ENCODE measurements at places on chromosomes 16 and 17.
A peak's percentile ranks its signal among the peaks of the same experiment; 100 is the strongest.

DNA sequence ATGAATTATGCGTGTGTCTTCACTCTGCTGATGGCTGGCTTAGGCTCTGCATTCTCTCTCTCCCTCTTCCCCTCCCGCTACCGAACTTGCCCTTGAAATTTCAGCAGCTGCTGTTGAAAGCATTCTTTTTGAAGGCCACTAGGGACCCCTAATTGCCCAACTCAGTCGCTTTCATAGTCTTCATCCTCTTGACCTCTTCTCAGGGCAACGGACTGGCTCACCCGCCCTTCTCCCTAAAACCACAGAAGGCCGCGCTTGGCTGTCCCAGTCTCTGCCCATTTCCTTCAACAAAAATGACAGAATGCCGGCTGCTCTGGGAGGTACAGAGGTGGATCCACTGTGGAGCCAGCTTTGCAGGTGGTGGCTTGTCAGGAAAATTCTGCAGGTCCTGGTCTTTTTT is 21.0 kb upstream of the FMNL1 start:
- no peak for DNase-seq

DNA sequence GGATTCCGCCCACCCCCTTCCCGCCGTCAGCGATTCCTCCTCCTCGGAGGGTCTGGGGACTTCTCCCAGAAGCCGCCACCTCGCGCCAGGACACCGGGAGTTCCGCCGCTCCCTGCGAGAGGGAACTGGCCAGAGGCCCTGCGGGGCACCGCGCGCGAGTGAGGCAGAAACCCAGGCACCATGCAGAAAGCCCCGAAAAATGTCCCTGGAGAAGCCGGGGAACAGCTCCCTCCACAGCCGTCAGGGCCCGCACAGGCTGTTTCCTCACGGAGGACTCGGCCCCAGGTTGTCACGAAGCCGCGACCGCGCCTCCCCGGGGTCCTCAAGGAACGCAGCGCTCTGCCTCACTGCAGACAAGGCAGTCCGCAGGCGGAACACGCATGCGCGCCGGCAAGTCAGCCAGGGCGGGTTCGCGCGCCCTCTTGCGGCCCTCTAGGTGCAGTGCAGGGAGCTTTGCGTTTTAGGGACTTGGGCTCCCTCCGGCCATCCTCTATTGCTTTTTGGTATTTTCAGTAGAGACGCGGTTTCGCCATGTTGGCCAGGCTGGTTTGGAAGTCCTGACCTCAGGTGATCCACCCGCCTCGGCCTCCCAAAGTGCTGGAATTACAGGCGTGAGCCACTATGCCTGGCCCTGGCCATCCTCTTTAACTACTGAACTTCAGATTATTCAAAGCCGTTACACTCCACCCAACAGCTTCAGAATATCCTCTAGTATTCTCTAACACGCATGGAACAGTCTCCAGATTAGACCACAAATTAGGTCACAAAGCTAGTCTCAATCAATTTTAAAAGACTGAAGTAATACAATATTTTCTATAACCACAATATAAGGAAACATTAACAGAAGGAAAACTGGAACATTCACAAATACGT is 20.3 kb upstream of the ZNF287 start:
- peak; percentile 91 for DNase-seq

DNA sequence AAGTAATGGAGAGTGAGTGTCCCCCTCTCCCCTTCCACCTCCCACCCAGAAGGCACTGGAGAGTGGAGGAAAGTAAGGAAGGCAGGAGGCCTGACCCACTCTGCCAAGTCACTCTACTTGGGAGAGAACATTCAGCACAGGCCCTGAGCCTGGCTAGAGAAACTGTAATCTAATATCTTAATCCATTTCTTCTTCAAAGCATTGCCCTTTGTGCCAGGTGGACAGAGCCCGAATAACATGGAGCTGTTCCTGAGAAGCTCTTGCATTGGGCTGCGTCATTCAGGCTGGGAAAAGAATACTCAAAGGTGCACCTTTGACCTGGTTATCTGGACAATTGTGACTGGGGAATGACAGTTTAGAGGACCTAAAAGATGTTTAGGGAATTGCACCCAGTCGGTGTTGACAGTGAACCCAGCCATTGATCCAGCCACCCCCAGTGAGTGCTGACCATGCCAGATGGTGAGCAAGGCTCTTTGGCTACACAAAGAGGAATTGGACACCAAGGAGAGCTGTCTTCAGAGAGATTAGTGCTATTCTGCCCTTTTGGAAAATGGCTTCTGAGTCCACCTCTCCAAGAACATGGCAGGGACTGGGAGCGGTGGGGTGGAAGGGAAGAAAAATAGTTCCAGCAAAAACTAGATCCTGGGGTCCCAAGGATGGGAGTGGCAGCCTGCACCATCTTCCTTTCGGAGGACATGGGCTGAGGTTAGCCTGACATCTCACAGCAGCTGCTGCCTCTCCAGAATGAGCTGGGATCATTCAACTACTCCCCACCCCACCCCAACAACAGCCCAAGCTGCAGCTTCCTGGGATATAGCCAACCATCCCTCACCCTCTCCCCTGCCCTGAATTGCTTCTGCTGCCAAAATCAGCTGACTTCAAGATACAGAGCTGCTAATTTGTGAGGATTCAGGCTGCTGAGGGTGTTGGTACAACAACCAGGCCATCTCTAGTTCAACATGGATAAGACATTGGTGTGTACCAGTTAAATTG is 11.6 kb upstream of the NOG start:
- DNase-seq: no peak

GRCh38 chr16:13084331-13084730 is 182.9 kb downstream of the SHISA9 start:
- no peak for DNase-seq

DNA sequence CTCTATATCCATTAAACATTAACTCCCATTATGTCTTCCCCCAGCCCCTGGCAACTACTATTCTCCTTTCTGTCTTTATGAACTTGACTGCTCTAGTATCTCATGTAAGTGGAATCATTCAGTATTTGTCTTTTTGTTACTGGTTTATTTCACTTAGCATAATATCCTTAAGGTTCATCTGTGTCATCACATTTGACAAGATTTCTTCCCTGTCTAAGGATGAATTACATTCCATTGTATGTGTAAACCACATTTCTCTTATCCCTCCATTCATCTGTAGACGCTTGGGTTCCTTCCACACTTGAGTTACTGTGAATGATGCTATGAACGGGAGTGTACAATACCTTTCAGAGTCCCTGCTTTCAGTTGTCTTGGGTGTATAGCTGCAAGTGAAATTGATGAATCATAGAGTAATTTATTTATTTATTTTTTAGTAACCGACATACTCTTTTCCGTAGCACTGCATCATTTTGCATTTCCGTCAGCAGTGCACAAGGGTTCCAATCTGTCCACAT is 399.7 kb upstream of the RBFOX1 start:
- DNase-seq: no peak

GRCh38 chr16:88355389-88356123 is 27.2 kb upstream of the ZNF469 start:
- no peak for DNase-seq
